ENCODE measurements at places on chromosomes 6 and 20.
A peak's percentile ranks its signal among the peaks of the same experiment; 100 is the strongest.

DNA sequence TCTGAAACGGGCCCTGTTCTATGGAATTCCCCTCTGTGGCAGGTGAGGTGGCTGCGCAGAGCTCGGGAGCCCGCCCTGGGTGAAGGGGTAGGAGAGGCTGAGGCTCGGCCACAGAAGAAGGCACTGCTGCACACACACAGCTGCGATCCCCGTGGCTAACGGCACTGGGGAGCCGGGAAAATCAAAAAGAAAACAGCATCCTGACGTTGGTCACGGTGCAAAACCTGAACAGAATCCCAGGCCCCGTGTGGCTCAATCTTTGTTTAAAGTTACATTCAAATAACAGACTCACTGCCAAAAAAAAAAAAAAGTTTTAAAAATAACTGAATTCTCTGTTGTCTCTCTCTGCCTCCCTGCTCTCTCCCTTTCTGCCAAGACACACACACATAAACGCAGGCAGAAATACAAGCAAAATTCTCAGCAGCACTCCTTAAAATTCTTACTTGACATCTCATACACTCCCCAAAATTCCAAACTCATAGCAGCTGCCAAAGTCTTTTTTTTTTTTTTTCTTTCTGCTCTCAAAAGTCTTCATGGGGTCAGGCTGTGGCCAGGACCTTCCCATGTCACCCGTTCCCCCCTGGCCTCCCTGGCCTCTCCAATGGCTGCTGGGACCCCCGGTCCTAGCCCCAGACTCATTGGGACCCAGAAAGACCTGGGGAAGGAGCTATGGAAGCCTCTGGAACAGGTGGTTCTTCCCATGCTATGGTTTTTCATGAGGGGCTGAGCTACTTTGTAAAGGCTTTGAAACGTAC is 248.8 kb downstream of the TTLL2 start:
- DNase-seq: no peak

- no peak for DNase-seq
Measured at GRCh38 chr20:16816192-16816591, 68.0 kb downstream of the OTOR start.

DNA sequence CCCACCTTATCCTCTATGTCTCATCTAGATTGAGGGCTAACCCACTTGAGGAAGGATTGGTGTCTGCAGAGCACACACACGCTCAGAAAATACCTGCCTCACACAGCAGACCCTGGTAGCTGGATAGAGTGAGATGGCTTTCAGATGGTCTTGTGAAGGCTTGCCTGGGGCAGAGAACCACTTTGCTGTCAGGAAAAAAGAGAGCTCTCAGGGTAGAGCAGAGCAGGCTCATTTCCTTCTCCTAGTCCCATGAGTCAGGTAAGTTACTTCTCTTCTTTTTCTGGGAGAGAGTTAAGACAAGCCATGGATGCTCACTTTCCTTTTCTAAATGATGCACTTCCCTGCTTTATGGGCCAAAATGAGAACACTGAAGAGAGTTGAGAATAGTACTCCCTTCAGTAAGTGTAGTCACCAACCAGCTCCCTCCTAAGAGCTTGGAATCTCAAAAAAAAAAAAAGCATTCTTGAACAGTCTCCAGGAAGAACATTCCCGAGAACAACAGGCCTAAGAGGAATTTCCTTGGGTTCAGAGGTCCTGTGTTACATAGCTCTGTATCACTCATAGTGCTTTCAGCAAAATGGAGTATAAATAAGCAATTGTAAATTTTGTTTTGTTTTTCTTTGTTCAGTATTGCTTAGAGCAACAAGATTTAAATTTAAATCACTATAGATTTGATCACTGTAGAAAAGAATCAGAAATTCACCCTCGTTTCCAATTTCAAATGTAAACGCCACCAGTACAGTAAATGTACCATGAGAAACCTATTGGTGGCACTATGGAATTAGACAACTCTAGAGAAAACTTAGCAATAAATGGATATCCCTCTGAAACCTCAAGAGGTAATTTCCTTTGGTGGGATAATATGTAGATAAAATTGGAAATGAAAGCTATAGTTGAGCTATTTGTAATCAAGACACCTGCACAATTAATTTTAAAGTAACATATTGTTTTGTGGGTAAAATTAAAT is 530.3 kb downstream of the RFPL4B start:
- no peak for DNase-seq

GRCh38 chr6:139240161-139241010 is 51.4 kb downstream of the TXLNB start:
- no peak for DNase-seq

DNA sequence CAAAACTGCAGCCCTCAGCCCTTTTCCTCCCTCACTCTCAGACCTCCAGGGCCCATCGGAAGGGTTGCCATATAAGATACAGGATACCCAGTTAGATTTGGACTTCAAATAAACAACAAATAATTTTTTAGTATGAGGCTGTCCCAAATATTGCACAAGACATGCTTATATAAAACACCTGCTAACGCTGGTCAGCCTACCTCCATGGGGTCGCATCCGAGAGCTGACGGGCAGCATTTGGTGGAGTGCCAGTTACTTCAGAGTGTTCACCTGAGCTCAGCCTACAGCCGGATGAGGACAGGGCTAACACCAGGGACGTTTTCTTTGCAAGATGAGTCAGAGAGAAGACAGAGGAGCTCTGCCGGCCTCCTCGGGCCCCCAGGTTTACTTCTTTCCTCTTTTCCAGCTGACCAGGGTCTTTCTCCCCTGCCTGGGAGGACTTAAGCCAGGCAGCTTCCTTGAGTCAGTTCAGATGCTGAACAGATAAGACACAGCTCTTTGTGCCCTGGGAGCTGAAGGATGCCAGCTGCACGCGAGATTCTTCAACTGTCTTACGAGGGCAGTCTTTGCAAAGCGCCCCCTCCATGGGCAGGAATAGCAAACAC is 141.2 kb upstream of the KCNG1 start:
- no peak for DNase-seq

DNA sequence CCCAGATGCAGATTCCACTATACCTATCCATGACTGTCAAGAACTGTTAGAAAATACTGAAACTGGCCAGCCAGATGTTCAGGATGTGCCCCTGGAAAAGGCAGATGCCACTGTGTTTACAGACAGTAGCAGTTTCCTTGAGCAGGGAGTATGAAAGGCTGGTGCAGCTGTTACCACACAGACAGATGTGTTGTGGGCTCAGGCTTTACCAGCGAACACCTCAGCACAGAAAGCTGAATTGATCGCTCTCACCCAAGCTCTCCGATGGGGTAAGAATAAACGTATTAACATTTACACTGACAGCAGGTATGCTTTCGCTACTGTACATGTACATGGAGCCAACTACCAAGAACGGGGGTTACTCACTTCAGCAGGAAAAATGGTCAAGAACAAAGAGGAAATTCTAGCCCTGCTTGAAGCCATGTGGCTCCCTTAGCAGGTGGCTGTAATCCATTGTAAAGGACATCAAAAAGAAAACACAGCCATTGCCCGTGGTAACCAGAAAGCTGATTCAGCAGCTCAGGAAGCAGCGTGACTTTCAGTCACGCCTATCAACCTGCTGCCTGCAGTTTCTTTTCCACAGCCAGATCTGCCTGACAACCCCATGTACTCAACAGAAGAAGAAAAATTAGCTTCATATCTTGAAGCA is 459.7 kb upstream of the HTR1E start:
- DNase-seq: no peak

DNA sequence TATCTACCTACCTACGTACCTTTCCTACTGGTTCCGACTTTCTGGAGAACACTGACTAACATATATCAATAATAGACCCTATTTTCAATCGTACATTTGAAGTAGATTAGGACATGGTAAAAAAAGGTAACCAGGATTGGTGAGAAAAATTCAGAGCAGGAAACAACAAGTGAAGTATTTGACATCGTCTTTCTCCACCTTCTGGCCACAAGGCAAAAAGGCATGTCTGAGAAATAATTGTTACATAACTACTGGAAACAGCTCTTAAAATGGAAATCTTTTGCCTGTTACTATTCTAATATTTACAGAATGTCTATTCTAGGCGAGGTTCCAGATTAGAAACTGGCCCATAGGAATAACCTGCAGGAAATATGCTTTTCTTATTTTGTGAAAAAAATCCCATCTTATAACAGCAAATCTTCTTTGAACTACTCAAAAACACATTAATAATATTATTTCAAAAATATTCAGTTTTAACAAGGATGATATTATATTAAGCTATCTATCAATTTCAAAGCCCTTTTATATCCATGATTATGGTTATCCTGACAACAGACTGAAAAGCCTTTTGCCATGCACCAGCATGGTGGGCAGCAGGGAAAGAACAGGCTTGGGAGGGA is 80.8 kb downstream of the RCAN2 start:
- DNase-seq: peak; percentile 7

DNA sequence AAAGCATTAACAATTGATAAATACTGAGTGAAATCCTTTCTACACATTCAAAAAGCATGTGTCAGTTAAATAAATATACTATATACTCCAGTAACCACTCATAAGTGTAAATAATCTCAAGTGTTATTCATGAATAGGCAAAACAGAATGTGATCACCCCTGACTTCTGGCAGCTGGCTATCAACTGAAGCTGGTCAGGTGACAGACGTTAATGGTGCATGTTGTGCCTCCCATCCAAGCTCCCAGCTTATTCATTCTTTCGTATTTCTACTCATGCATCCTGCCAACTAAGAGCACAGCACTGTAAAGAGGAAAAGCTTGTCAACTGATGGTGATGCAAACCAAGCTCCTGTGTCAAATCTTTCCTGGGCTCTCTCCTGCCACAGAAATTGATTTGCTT is 7.7 kb downstream of the PSMB1 start:
- DNase-seq: no peak

GRCh38 chr6:95830859-95831557 is 184.8 kb upstream of the FUT9 start:
- DNase-seq: no peak

DNA sequence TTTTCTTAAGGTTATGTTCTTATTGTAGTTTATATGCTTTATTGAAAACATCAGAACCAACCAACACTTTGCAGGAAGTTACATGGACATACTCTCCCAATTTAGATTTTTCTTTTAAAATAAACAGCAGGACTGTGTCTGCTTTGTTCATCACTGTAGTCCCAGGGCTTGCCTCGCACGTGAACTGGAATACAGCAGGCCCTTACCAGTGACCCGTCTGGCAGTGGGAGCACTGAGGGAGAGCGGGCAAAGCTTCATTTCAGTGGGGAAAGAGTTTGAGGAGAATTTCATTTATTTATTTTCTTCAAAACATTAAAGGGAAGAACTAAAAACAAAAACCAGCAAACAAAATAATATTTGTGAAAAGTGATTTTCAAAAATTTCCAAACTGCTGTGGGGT is 230.8 kb downstream of the PAX1 start:
- no peak for DNase-seq

GRCh38 chr6:37587866-37588734 is 88.4 kb upstream of the CCDC167 start:
- DNase-seq: no peak

DNA sequence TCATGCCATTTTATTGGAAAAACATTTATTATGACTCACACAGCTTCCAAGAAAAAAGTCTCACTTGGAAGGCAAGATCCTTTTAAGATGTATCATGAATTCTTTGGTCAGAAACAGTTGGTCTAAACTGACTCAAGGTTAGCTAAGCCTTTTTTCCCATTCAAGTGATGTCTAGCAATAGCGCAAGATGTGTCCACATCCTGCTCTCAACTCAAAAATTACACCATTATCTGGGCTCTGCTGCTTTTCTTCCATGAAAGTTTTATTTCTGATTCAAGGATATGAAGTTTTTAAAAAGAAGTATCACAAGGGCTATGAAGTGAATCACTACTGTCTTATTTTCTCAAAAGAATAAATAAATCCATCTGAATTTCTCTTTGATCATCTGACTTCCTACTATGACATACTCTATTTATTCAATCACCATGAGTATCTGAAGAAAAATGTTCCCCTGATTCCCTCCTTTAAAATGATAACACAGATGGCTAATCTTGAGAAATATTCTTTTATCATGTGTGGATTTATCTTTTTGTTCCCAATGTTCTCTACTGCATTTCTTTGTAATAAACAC is 139.2 kb downstream of the AHI1 start:
- DNase-seq: no peak

DNA sequence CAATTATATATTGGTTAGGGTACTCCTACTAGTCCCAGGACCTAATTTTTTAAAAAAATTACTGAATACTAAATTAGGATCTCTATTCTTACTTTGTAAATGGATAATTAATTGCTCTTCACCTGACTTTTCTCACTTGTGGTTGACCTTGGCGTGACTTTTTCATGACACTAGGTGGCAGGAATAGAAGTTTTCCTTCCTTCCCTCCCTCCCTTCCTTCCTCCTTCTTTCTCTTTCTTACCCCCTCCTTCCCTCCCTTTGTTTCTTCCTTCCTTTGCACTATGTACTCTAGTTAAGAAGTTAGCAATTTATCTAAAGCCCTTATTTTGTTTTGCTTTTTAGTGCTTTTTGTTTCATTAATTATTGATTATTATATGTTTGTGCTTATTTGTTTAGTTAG is 20.4 kb upstream of the HBS1L start:
- DNase-seq: no peak

GRCh38 chr6:28334286-28335039 is 1.5 kb downstream of the ZSCAN31 start:
- DNase-seq: no peak

GRCh38 chr20:10673176-10673841 is 490 bp downstream of the JAG1 start:
- DNase-seq: no peak

- DNase-seq: no peak
Measured at GRCh38 chr6:154592199-154592860, 81.8 kb upstream of the CNKSR3 start.

DNA sequence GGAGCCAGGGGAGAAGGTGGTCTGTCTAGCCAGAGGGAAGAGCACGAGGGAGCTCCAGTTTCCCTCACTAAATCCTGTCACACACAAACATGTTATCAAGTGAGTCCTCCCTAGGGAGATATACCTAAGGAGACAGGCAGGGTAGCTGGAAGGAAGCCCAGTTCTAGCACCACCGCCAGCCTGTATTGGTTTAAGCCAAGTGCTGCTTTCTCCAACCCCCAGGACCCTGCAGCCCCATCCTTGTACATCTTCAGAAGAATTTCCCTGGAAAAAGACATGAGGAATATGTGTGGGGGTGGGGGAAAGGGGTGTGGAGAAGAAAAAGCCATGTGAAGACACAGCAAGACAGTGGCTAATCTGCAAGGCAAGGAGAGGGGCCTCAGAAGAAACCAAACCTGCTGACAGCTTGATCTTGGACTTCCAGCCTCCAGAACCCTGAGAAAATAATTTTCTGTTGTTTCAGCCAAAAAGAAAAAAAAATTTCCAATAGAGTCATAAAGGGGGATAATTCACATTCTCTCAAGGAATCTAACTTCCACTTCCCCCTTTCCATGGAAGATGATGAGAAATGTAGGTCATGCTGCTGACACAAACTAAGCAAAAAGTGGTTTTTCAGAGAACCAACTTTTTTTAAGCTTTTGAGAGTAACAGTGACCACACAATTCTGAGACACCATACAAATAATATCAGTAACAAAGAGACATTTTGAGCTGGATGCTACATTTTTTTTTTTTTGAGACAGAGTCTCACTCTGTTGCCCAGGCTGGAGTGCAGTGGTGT is 103.2 kb upstream of the PRDM1 start:
- DNase-seq: no peak

GRCh38 chr6:165231581-165232561 is 77.5 kb downstream of the C6orf118 start:
- no peak for DNase-seq

GRCh38 chr6:46733341-46733801 is 1.8 kb downstream of the PLA2G7 start:
- DNase-seq: no peak

Measured in GM18507 (cell line).